Transverse colon (tissue), 4 donors: ENCODE measurements at places on chromosomes 6 and 20. TPM values are rescaled to one million over a fixed set of nuclear protein-coding genes. Genes with fewer than 3 reads are reported as not detected.

GRCh38 chr6:47478233-47479139 lies 897 bp downstream of the CD2AP start:
- DNase-seq, result peak; percentile 41

DNA sequence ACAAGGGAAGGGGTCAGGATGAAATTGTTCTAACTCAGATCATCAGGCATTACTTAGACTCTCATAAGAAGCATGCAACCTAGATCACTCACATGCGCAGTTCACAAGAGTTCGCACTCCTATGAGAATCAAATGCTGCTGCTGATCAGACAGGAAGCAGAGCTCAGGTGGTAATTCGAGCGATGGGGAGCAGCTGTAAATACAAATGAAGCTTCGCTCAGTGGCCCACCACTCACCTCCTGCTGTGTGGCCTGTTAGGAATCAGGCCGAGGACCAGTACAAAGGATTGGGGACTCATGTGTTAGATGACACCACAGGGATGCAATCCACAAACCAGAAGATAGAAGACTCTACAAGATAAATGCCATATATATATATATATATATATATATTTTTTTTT lies 31.5 kb upstream of the TOP1 start:
- DNase-seq, result no peak

GRCh38 chr6:155418017-155418761 lies 37.5 kb downstream of the NOX3 start:
- peak; percentile 14 for DNase-seq

GRCh38 chr6:56927538-56928453 lies 27.1 kb upstream of the BEND6 start:
- no peak for DNase-seq

DNA sequence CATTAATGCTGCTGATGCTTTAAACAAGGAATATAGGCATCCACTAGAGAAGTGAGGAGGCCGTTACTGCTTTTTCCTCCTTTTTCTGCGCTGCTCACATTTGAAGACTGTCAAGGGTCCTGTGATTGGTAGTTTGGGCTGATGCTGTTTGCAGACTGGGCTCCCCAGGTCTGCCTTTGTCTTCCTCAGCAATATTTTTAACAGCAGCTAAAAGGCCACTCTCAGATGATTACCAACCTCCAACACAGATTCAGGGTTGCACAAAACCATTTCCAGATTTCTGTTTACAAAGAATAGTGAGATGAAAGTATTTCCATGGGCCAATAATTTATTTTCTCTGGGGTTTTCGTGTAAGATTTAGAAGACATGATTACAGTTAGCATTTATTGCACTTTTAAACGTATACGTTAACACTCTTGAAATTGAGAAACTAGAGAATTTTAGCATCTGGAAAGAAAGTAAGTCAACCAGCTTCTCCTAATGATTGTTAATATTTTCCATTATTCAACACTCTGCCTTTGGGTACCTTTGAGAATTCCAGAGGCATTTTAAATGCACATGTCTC lies 475.3 kb upstream of the SOX4 start:
- no peak for DNase-seq

GRCh38 chr6:17688481-17688880 lies 18.2 kb downstream of the NUP153 start:
- DNase-seq, result no peak

DNA sequence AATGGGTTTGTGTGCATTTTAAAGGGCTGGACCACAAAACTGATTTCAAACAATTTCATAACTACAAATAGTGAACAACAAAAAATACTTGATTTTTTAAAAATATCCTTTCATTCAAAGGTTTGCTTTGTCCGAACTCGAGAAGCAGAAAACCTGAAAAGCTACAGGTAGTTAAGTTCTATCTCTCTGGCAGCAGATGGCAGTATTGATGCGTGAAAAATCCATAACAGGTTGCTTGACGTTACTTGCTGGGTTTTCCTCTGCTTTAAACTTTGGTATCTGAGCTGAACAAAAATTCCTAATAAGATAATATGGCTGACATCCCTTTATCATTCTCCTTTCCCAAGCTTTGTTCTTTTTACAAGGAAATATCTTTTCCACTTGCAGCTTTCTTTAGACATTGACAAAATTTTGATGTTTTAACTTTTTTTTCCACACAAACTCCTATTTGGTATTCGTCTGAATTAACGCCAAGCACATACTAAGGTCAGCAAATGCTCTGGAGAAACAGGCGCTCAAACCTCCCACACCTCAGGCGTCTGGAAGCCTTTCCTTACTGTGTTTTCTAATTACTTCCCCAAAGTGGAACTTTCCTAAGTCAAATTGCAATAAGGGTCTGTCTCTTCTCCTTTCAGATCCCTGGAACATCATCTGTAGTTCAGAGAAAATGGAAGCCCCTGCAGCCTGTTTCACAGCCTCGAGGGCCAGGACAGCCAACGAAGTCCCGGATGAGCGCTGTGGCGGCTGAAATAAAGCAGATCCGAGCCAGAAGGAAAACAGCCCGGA lies 50.3 kb upstream of the GFRAL start:
- DNase-seq, result no peak

DNA sequence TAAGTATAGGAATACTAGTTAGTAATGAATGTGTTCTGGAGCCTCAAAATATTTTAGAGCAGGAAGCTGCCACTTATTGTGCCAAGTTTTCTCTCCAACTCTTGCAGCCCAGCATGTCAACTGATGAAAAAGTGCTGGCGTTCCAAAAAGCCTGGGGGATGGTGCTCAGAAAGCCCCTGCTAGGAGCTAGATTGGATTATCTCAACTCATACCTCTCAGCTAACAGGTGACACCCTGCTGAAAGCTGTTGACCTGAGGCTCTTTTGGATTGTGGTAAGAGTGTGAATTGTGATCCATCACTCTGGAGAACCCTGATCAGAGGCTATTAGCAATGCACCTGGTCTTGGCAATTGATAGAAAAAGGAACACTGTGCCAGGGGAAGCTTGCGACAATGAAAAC lies 580.4 kb downstream of the EYS start:
- no peak for DNase-seq

GRCh38 chr6:163750431-163751031 lies 336.0 kb downstream of the QKI start:
- no peak for DNase-seq

GRCh38 chr20:5674176-5674660 lies 76.0 kb upstream of the SHLD1 start:
- DNase-seq, result no peak

DNA sequence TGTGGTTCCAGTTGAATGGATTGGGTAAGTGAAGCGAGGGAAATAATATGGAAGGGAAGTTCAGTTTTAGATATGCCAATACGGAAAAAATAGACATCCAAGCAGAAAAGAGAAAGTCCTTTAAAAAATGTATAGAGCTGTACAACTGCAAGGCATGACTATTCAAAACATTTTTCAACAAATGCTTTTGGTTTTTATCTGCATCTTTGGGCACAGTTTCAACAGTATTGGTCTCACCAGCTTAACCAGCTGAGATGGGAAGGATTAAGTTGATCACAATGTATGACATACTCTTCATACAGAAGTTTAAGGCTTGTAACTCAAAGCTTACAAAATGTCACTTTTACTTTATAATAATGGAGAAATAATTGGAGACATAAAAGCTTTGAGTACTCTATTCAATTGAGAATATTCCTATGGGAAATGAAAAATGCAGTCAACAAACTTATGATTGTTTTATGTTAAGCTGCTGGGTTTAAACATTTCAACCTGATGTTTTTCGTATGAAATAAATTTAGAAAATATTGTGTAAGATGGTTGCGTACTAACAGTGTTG lies 16.3 kb upstream of the UTRN start:
- no peak for DNase-seq

DNA sequence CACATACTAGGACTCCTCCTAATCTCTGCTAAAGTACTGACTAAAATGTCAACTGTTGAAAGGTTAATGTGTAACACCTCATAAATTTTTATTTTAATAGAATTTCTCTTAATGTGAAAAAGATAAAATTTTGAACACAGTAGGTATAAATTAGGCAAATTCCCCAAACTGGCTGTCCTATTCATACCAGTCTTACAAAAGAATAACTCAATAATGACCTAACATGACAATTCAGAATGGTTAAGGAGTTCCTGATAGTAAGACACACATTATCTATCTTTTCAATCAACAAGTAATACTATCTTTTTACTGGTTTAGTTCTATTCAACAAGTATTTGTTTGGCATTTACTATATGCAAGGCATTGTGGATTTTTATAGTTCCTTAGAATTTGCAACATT lies 141.1 kb downstream of the EPHA7 start:
- no peak for DNase-seq

DNA sequence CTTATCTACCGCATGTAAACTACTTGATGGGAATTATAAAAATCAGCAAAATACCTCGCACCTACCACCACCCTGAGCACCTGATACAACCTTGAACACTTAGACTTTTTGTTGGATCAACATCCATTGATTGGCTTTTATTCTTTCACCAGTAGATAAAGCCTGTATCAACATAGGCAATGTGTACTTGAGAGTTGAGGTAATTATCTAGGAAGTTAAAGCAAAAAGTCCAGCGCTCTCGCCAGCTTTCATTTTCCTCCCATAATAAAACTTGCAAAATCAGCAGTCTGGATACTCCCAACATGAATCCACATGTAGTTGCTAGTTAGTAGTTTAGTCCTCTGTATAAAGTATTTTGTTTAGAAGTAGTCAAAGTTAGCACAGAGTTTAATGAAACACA lies 132.0 kb upstream of the PRDM1 start:
- peak; percentile 10 for DNase-seq

DNA sequence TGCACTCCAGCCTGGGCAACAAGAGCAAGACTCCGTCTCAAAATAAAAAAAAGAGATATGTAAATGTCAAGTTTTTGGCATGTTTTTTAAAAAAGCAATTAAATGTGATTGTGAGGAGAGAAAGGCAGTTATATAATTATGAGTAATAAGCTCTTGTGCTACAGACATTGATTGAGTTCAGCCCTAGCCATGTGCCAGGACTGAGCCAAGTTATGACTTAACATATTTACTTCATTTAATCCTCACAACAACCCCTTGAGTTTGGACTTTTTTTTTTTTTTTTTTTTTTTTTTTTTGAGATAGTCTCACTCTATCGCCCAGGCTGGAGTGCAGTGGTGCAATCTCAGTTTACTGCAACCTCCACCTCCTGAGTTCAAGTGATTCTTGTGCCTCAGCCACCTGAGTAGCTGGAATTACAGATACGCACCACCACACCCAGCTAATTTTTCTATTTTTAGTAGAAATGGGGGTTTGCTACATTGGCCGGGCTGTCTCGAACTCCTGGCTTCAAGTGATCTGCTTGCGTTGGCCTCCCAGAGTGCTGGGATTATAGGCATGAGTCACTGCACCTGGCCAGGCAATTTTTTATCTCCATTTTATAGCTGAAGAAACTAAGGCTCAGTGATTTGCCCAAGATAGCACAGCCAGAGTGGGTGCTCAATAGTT lies 15.0 kb upstream of the CSE1L start:
- no peak for DNase-seq

DNA sequence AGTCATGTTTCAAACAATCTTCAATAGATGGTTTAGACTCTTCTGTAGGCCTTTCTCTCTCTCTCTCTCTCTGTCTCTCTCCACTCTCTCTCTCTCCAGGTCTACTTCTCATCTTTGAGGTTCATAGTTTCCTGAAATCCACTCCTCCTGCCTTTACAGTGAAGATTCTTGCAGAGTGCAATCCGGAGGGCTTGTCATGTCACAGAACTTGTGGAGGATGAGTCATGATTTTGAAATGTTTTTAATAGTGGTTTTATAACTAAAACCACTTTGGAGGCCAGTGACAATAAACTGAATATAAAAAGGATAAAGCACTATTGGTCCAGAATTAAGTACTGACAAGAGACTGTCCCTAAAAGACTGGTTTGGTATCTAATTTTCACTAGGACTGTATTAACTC lies 156.3 kb downstream of the KIF6 start:
- no peak for DNase-seq

GRCh38 chr6:163260111-163260895 lies 154.2 kb upstream of the QKI start:
- DNase-seq, result no peak

DNA sequence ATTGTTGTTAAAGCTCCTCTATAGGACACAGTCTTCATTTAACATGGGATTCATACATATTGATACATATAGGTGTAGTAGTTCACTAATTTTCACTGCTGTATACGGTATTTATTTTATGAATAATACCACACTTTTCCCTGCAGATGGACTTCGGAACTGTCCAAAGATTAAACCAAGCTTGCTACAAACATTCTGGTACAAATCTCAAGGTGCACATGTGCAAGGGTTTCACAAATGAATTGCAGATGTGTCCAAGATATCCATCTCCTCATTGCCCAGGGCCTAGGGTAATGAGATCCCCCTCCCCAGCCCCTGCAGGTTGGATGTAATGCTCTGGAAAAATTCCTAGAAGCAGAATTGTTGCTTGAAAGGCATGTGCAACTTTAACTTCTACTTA lies 31.4 kb downstream of the DTNBP1 start:
- no peak for DNase-seq

DNA sequence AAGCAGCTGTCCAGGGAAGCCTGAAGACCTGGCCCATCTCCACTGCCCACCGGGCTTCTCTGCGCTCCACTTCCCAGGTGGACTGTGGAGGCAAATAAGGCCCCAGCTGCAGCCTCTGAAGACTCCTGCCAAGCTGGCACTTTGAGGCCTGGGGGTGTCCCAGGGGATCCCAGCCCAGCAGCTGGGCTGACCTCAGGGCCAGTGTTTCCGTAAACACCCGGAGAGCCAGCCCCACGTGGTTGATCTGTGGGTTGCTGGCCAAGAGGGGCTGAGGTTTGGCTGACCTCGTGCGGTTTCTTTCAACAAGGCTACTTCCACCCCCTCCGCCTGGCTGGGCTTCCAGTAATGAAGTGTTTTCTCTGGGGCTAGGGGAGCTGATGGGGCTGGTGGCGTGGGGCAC lies 12.4 kb upstream of the CCN5 start:
- peak; percentile 64 for DNase-seq

DNA sequence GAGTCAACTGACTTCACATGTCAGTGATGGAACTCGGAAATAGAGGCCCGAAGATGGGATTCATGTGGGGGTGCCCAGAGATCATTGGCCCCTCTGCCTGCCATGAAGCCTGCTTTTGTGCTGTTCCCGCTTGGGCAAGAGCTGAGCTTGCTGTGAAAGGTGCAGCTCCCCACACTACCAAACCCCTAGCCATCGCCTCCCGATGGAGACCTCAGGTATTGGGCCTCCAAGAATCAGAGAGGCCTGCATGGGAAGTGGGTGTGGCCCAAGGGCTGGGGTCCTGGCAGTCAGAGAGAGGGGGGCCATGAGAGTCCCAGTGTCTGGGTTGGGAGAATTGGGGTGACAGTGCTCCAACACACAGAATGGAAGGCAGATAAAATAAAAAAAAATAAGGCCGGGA lies 160.9 kb downstream of the SOD2 start:
- no peak for DNase-seq

- DNase-seq, result no peak
Observed at GRCh38 chr6:84466511-84466910, 239.1 kb upstream of the CEP162 start.

Gene SNAP25
- total RNA-seq, result 2.4 TPM

Gene DLL1
- 15.0 TPM for total RNA-seq

Gene RGS17
- 0.55 TPM for total RNA-seq

Gene CTCFL
- 0.14 TPM for total RNA-seq

Gene GNRH2
- total RNA-seq, result not detected

Gene SIRPB2
- not detected for total RNA-seq

Gene TREML2
- 0.64 TPM for total RNA-seq

Gene ATF6B
- total RNA-seq, result 109 TPM

Gene BMP5
- 5.6 TPM for total RNA-seq

Gene NMBR
- total RNA-seq, result not detected

Gene ZNF311
- total RNA-seq, result not detected

Gene GSTA3
- total RNA-seq, result not detected
